ENCODE measurements at places on chromosomes 12 and 14.

- DNase-seq, result no peak
Measured at GRCh38 chr12:4539167-4539870, 629 bp downstream of the RAD51AP1 start.

DNA sequence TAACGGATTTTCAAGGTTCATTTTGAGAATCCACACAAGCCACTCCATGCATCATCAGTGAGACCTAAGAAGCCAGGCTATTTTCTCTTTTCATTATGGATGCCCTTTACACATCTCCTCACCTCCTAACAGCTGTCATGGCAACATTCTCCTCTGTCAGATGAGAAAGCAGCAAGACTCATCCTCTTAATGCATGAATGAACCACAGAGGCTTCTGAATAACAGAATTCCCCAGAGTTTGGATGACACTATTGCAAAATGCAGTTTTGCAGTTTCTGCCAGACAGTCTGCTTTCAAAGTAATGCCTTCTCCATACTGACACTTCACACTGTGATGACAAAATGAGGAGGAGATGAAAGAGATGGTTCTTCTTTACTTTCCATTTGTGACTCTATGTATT lies 286.7 kb upstream of the GRIP1 start:
- DNase-seq, result no peak

GRCh38 chr14:103143506-103143905 lies 20.2 kb downstream of the TNFAIP2 start:
- DNase-seq, result no peak

GRCh38 chr14:95440951-95441350 lies 75.5 kb downstream of the SYNE3 start:
- DNase-seq, result no peak

DNA sequence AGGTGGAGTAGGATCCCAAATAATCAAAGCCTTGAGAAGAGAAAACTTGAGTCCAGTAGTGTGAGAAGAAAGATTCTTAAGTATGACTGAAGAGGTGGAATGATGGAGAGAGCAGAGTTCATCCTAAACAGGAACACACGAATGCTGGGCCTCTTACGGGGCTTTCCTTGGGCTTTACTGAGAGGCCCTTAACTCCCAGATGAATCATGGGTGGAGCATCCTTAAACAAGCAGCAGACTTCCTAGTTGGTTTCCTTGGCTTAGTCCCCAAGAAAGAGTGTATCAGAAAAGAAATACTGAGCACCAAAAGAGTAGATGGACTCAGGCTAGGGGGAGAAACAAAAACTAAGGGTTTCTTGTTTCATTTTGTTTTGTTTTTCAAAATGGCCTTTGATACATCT lies 132.5 kb downstream of the GPR135 start:
- DNase-seq, result no peak
